ENCODE measurements at places on chromosomes 11 and 22. TPM values are rescaled to one million over a fixed set of nuclear protein-coding genes. Genes with fewer than 3 reads are reported as not detected.

- peak; percentile 62 for DNase-seq
Measured at GRCh38 chr11:123407130-123407995, 22.7 kb upstream of the GRAMD1B start.

GRCh38 chr11:33877038-33877437 is 14.8 kb downstream of the LMO2 start:
- DNase-seq = no peak

- DNase-seq = no peak
Measured at GRCh38 chr11:12669930-12670329, 4.3 kb upstream of the TEAD1 start.

DNA sequence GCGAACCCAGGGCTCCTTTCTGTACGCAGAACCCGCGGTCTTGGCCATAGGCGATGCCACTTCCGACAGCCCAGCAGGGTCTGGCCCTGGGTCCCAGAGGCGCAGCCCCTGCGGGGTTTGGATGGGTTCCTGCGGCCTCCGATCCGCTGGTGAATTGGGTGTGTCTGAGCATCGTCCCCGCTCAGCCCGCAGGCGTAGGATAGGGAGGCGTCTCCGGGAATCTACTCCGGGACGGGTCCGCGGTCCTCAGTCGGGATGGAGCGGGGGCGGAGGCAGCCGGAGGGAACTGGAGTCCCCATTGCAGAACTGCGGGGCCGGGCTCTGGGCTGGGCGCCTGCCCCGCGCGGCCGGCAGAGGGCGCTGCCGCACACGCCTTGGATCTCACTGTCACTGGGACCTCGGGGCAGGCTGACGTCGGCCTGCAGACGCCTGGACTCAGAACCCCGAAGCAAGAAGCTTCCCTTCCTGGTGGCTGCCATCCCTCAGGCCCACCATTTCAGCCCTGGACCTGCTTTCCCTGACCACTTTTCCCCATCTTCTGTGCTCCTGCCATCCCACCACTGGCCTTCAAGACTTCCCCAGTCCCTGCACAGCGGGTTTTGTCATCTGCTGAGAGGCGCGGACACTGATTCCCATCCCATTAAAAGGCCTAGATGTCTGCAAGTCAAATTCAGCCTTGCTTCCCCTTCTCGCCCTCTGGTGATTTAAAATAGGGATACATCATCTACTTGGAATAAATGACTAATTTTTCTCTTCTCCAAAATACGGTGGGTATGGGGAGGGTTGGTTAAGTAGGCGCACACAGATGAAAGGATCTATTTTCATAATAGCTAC is 38.3 kb upstream of the CREB3L1 start:
- DNase-seq = peak; percentile 94

- DNase-seq = no peak
Measured at GRCh38 chr11:69918231-69918937, 99.2 kb upstream of the FGF3 start.

The PLAAT2 gene
- polyA plus RNA-seq = not detected

The APOBEC3B gene
- polyA plus RNA-seq = 0.70 TPM

The FUT4 gene
- polyA plus RNA-seq = 3.7 TPM

The ANGPTL5 gene
- 5.0 TPM for polyA plus RNA-seq

The CHRNA10 gene
- polyA plus RNA-seq = 0.72 TPM

The IL17RA gene
- polyA plus RNA-seq = 11.2 TPM

The HORMAD2 gene
- polyA plus RNA-seq = not detected

All from ovary (tissue), 10 donors.